ENCODE measurements at places on chromosomes 3 and 15.

DNA sequence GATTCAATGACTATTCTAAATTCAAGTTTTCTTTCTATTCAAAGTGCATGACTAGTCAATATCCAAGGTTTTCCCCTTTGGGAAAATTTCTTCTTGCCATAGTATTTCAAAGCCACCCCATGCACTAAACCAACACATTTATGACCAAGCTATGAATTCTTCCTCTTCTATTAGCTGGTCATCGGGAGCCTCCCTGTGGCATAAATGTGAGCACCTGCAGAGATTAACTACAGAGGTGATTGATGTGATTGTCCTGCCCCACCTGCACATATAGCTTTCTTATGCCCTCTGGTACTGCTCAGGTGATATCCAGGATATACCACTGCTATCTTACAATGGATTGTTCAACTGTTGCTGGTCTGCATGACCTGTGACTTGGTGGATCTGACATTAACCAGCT is 694.9 kb downstream of the ZBBX start:
- DNase-seq = no peak

DNA sequence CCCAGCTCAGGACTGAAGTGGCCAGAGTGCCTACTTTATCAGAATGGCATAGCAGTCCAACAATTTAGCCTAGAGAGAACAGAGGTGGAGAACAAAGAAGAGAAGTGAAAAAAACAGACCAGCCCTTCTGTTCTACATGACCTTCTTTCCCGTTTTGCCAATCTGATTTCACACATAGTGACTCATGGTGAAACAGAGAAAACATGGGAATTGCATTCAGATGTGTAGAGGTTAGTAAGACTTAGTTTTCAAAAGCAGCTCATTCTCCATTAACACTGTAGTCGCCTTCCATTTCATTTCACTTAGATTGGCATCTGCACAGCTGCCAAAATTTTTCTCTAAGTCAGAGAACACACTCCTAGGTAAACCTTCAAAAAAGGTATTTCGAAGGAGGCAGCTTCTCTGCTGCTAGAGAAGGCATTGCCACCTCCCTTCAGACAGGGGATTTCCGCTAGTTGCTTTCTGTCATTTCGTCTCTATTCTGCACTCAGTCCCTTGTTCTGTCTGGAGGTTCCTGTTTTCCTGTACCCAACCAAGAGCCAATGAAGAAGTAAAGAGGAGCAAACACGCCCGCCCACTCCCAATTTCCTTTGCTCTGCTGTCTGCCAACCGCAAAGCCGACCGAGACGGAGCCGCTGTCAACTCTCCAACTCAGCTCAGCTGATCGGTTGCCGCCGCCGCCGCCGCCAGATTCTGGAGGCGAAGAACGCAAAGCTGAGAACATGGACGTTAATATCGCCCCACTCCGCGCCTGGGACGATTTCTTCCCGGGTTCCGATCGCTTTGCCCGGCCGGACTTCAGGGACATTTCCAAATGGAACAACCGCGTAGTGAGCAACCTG is at the start of gene ARL6IP5:
ARL6IP5 (plus strand) TSS at position 612 of the 842 bp plus-strand sequence; CDS start at position 723, 111 bp downstream.
- DNase-seq = peak; percentile 51

- DNase-seq = no peak
Measured at GRCh38 chr3:61964566-61964965, 403.2 kb downstream of the PTPRG start.

GRCh38 chr3:79253704-79254103 is 514.1 kb downstream of the ROBO1 start:
- no peak for DNase-seq

DNA sequence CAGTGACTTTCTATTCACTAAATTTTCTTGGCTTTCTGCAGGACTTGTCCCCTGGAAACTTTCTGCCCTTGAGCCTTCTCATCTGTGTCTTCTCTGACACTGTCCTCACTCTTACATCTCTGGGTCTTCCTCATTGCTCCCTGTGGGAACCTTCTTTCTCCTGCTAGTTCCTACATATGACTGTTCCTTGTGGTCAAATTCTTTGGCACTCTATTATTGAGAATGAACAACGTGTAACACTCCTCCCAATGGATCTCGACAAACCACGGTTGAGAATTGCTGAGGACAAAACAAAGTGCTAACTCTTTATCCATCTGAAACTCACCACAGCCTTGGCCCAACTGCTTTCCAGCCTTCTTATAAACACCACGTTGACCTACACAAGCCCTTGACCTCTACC is 3.5 kb upstream of the FAM81A start:
- no peak for DNase-seq

GRCh38 chr3:106813742-106814141 is 563.5 kb upstream of the CCDC54 start:
- peak; percentile 90 for DNase-seq

GRCh38 chr3:39569095-39569494 is 101.6 kb downstream of the MOBP start:
- DNase-seq = no peak

GRCh38 chr3:144096016-144096415 is 124.4 kb downstream of the DIPK2A start:
- no peak for DNase-seq

DNA sequence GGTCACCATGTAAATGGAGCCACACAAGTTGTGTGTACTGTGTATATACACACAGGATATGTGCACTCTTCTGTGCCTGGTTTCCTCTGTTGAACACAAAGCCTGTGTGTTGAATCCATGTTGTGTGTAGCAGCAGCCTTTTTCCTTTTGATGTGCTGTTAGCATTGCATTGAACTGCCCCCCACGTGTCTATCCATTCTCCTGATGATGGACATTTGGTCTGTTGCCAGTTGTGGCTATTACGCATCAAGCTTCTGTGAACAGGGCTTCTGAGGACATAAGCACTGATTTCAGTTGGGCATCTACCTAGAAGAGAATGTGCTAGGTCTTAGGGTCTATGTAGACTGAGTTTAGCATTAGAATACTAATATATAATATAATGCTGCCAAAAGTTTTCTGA is 77.4 kb downstream of the LSM3 start:
- DNase-seq = no peak

DNA sequence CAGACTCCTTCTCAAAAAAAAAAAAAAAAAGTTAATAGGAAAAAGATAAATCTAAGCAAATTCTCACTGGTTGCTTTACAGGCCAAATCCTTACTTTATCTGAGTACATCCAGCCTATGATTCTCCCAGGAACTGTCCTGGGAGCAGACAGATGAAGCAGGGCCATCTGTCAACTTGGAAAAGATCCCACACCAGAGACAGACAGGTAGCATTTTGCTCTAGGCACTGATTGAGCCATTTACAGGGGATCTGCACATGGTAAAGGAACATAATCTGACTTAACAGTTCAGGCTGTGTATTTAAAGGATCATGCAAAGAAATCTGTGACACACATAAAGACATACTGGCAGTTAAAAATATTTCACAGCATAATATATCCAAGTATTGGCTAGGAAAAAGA is 1006.5 kb downstream of the TBL1XR1 start:
- DNase-seq = peak; percentile 79

- DNase-seq = no peak
Measured at GRCh38 chr15:98905963-98906711, 101.5 kb downstream of the PGPEP1L start.

GRCh38 chr15:64288999-64289398 is 67.0 kb downstream of the CSNK1G1 start:
- no peak for DNase-seq

DNA sequence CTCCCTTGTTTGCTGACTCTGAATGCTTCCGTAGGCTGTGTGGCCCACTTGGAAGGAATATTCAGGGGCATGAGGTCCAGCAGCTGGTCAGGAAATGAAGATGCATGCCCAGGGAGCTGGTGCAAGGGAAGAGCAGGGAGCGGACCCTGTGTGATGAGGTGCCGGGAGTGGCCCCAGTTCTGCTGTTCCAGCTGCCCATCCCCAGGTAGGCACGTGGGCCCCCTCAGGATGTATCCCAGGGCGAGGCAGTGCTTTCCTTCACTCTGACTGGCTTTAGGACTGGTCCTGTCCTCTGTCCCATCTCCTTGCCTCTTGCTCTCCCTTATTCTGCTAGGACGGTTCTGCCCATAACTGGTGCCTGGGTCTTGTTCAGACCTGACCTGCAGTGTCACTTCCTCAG is 1.1 kb upstream of the FAM3D start:
- DNase-seq = no peak
